Stimulated activated CD4-positive, alpha-beta T cell treated with anti-CD3 and anti-CD28 coated beads, Interleukin-4, amount 100 ng/mL, for 1 hour (primary cell): ENCODE measurements at places on chromosomes 12 and 14.

DNA sequence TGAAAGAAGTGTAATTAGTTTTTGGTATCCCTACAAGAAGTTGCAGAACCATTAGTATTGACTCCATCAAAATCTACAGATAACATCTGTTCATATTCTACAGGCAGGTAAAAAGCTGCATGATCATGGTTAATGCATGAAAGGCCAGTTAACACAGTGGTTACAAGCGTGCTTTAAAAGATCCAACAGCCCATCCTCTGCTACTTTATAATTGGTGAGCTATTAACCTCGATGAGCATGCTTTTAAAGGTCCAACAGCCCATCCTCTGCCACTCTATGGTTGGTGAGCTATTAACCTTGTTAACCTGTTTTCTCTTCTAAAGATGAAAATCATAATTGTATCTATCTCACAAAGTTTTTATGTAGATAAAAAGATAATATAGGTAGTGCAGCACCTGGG lies 289.3 kb downstream of the DUSP6 start:
- DNase-seq, result no peak

- DNase-seq, result no peak
These were observed 463.4 kb downstream of the TMEM121 start for GRCh38 chr14:105989566-105990302.

- DNase-seq, result no peak
These were observed 101.6 kb downstream of the SLC15A5 start for GRCh38 chr12:16175840-16176239.

GRCh38 chr12:106645074-106645421 lies 62.2 kb downstream of the RFX4 start:
- no peak for DNase-seq

- peak; percentile 10 for DNase-seq
These were observed 4.7 kb downstream of the ADCK1 start for GRCh38 chr14:77804592-77804991.

- no peak for DNase-seq
These were observed 129.2 kb upstream of the EEA1 start for GRCh38 chr12:93058280-93058679.

DNA sequence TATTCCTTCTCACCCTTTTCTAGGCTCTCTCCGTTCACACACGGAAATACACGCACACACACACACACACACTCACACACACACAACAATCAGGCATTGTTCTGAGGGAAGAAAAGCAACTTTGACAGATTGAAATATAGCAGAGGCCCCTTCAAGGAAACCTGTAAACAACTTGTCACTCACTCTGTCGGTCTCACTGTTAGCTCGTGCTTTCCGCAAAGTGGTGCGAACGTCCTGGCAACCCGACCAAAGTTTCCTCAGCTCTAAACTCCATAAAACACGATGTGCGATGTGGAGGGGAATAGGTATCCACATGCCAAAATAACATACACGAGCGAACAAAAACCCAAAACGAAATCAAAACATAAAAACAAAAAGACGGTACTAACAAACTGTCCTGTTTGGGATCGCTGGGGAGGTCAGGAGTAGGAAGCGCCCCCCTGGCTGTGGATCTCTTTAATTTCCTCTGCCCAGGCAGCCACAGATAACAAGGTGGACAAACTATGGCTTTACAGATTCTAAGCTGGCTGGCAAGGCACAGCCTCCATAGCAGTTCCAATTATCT lies 822 bp upstream of the SOX5 start:
- no peak for DNase-seq

GRCh38 chr14:68390741-68391140 lies 402.1 kb downstream of the ZFP36L1 start:
- DNase-seq, result no peak

DNA sequence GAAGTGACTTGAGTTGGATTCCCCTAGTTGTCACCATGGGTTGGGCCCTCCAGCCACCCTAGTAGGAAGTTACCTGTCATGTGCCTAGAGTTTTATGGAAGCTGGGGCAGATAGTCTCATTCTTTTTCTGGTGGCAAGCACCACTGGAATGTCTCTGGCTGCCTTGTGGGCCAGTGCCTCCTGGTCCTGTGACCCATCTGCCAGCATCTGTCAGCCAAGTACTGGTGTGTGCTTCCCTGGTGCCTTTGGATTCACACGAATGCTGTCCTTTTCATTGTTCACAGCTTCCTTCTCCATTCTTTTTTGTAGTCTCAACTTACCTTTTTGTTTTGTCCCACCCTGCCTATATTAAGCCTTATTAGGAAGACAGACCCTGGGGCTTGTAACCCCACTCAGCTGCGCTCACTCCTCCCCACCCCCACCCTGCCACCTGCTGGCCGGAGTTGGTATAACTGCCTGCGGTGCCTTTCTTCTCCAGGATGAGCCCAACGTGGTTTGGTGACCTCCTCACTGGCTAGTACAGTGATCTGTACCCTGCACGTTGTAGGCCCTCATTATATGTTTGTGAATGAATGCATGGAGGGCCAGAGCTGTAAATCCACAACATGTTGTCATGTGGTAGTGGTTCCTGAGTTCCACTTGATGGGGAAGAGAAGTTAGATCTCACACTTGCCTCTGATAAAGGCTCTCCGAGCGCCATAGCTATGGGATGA lies 125.7 kb downstream of the TSPAN9 start:
- DNase-seq, result peak; percentile 57
